Stimulated activated CD4-positive, alpha-beta T cell treated with anti-CD3 and anti-CD28 coated beads, Interleukin-1b, Interleukin-23, amount 100 ng/mL, for 1 hour (primary cell): ENCODE measurements at places on chromosomes 5 and 9.

DNA sequence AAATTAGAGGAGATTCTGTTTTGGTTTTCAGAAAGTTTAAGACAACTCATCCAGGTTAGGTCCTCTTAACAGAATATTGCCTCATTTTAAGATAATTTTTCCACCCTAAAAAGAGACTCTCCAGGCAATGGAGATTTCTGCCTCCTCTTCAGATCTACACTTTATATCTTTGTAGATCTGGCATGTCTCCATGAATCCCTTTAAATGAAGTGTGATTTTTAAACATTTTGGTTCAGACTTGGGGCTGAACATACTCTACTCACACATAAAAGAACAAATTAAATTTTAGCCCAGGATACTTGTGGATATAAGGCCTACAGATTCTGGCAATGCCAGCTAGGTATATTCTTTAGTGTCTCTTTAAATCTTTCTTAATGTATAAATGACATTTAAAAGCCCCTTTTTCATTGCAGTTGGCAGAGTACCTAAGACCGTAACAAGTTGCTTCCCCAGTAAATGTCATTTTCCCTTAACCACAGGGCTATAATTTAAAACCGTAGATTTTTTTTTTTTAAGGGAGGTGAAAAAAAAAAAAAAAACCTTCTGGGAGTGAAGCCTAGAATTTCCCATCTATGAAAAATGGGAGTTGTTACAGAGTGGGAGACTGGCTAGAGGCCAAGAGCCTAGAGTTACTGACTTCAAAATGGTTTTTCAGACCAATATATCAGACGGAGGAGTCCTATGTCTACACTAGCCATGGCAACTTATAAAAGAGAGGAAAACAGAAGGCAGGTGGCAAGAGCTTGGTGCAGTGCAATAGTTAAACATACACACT is 207.8 kb upstream of the TARS1 start:
- no peak for DNase-seq

DNA sequence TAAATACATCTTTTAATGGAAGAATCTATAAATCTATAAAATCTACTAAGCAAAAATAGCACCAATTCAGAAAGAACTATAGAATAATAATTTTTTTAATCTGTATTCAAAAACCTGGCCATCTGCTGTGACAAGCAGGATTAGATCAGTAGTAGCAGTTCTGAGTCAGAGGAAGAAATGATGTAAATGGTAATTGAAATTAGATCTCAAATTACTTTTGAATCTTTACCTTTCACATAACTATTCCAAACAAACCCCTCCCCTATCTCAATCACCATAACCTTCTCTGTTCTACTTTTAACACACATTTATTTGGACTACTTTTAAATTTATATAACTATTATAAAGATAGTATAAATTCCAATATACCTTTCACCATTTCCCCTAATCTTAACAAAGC is 727.8 kb upstream of the FAM174A start:
- no peak for DNase-seq

DNA sequence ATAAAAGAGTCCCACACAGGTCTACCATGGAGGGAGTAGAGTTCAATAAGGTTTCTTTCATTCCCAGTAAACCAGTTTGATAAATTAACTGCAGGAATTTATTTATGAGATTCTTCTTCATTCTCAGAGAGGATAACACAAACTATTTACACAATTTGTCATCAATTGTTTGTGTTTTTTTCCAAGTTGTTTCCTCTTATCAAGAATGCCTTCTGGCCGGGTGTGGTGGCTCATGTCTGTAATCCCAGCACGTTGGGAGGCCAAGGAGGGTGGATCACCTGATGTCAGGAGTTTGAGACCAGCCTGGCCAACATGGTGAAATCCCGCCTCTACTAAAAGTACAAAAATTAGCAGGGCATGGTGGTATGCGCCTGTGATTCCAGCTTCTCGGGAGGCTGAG is 216.7 kb downstream of the MLLT3 start:
- DNase-seq: no peak

GRCh38 chr9:79408617-79409016 is 163.1 kb upstream of the TLE4 start:
- DNase-seq: no peak

- DNase-seq: no peak
Measured at GRCh38 chr5:176625966-176626875, 4.1 kb downstream of the SNCB start.

DNA sequence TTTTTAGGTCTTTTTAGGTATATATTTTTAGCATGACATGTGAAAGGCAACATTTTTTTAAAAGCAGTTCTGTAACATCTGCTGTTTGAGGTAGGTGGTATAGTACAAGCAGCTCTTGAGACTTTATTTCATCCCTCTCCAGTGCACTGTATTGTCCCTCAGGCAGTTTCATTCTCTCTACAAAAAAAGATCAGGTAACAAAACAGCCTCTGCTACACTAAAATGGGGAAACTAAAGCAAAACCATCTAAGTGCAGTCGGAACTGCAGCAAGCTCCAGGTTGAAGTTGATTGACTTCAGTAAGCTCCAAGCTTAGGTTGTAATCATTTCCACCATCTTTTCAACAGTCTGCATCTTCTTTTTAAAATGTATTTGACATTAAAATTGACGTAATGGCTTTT is 195.6 kb downstream of the DEPDC1B start:
- no peak for DNase-seq
